Fibroblast of gingiva (primary cell): ENCODE measurements at places on chromosomes 16 and 17.

DNA sequence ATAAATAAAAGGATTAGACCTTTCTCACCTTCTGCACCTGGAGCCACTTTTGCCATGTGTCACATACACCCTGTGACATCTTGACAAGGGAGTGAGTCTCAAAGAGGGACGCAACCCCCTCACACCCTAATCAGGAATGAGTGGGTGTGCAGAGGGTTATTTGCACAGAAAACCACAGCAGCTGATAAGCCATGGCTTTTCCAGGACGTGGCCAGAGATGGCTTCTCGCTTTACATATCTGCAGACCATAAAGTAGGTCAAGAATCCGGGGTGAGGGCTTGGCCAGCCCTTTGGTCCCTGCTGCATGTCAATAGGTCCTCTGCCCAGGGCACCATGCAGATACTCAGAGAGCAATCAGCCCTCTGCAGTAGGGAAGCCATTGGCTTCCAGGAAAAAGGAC is 2.4 kb upstream of the CD300LF start:
- no peak for DNase-seq

DNA sequence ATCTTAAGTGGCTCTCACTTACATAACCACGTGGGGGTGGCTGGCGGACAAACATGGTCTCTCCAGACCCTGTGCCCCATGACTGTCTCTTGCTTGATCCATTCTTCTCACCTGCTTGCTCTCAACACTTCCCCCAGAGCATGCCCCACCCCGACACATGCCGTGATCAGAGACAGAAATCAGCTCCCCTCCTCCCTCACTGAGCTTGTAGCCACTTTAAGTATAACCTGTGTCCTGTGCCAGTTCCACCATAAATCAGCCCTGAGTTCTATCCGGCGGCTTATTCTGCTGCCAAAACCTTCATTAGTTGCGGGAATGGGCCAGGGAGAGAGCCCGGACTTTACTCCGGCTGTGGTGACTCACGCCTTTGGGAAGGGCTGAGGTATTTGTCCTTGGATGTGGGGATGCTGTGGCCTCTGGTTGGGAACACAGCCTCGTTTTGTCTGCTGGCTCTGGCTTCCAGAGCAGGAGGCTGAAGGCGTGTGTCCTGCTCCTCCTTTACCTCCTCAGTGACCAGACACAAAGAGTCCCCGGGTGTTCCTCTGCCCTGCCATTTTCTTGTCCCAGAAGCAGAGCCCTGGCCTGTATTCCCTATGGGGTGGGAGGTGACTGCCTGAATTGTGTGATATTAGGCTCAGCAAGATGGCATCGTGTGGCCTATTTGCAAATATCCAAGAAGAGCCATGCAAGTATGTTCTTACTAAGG is 21.1 kb downstream of the ANKRD40 start:
- DNase-seq, result peak; percentile 79

DNA sequence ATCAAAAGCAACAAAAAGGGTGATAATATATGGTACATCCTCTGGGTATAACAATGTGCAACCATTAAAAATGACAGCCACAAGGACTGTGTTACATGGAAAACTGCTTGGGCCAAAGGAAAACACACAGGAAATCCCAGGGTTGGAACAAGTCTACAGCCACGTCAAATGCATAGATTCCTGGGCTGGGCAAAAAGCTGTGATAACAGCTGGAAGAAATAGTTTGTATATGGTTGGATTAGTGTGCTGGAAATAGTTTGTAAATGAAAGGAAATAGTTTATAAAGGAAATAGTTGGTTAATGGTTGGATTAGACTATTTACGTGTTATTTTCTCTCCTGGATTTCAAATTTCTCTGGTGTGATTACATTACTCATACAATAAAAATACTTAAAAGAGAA is 2.6 kb downstream of the HSD17B2 start:
- DNase-seq, result no peak

- no peak for DNase-seq
These were observed 970 bp upstream of the TRAF7 start for GRCh38 chr16:2154533-2155090.

- no peak for DNase-seq
These were observed 283.6 kb upstream of the SALL1 start for GRCh38 chr16:51434567-51435198.

DNA sequence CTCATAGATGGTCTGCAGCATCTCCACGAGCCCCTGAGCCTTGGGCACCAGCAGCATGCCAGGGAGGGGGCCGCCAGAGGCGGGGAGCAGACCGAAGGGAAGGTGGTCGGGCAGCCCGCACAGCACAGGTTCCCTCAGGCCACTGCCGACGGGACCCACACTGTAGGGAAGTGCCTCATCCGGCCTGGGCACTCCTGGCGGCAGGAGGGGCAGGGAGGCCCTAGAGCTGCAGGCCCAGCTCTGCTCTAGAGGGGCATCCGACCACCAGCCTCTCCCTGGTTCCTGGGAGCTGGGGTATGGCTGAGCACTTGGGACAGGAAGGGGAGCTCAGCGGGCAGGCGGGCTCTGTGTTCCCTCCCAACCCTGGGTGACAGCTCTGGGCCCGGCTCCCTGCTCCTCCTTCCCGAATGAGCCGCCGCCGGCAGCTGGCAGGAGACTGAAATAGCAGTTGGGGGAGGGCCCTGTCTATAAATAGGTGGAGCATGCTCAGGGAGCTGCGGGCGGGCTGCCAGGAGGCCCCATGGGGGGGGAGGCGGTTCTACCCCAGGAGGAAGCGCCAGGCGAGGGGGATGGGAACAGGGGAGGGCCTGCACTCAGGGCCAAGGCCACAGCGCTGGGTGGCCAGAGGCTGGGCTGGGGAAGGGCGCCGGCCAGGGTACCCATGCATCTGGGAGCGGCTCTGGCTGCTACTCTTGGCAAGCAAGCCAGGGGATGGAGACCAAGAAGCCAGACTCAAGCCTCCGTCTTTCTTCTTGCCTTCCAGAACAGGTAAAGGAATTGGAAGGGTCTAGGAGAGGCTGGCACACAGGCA is 12.4 kb downstream of the HDAC5 start:
- DNase-seq, result peak; percentile 94

DNA sequence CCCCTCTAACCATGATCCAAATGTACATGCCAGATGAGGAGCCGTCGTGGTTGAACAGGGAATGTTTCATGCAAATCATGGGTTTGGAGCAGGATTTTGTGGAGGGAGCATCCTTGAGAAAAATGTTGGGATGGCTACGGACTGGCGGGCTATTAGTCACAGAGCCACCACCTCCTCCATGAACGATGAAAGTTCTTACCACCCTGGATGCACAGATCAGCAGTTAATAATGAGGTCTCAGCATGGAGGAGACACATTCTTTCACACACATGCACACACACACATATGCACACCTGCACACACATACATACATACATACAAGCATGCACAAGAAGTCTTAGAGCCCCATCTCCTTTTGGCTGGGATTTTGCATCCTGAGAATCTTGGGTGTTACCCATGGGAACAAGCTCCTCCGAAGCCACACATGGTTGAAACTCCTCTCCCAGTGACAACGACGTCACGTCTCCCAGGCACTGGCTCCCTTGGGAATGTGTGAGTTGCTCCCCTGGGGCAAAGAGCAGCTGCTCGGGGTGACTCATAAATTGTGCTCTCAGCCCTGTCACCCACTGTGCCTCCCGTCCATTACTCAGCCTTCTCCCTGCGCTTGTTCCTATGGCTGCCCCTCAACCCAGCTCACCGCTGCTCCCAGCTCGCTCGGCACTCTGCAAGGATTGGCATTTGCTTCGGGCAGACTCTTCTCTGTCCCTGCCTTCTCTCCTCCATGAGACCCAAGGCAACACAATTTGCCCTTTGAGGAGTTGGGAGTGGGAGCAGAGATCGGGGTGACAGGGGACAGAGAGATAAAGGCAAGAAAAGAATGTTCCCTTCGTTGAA is 344.6 kb downstream of the SOX9 start:
- DNase-seq, result peak; percentile 59

- DNase-seq, result no peak
These were observed 115.6 kb downstream of the CCDC182 start for GRCh38 chr17:57629470-57629869.

- DNase-seq, result no peak
These were observed 450 bp upstream of the C1QBP start for GRCh38 chr17:5439446-5439764.

DNA sequence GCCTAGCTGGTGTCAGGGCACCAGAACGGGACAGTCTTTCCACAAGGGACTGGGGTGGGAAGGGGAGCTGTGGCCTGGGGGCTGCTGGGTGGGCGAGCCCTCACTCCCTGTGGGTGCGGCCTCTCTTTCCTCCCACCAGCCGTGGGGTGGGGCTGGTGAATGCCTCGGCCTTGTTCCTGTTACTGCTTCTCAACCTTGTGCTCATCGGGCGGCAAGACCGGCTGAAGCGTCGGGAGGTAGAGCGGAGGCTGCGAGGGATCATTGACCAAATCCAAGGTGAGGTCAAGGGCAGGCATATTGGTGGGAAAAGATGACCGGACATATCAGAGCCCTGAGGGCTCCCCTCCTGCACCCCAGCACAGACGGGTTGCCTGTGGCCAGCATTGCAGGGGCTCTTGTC is 29.2 kb downstream of the CASKIN2 start:
- no peak for DNase-seq

DNA sequence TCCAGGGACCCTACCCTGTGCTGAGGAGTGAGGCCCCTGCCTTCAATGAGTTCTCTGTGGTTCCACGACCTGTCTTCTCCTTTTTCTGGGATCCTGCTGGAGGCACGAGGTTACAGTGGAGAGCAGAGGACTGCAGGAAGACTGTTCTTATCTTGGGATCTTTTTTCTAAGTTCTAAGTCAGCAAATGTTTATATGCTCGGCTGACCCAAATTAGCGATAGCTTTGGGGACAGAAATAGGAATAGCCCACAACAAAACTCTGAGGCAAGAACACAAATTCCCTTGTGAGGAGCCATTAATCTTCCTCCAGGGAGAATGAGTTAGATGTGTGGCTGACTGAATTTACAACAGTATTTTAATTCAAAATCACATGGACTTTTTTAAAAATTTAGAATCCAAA is 46.7 kb downstream of the MYOCD start:
- DNase-seq, result no peak
